ENCODE measurements at places on chromosomes 7 and 10.
A peak's percentile ranks its signal among the peaks of the same experiment; 100 is the strongest.

DNA sequence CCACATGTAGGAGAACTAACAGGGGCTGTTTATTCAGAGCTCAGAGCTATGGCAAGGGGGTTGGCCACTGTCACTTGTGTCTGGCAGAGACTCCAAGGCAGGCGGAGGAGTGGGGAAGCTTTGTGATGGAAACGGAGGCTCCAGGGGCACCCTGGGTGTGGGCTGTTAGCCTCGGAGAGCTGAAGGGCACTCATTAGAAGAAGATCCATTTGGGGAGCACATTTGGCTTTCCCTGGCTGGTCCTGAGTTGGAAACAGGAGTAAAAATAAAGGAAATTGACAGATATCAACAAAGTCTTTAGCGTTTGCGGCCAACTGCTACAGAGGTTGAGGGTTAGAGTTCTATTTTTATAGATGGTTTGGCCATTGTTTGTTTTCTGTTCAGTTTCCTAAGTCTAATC, 288.3 kb upstream of the MKI67 start:
- no peak for DNase-seq

GRCh38 chr10:93462371-93462770, 19.8 kb downstream of the MYOF start:
- no peak for DNase-seq

GRCh38 chr10:77899690-77900089, 26.9 kb downstream of the DLG5 start:
- no peak for DNase-seq

DNA sequence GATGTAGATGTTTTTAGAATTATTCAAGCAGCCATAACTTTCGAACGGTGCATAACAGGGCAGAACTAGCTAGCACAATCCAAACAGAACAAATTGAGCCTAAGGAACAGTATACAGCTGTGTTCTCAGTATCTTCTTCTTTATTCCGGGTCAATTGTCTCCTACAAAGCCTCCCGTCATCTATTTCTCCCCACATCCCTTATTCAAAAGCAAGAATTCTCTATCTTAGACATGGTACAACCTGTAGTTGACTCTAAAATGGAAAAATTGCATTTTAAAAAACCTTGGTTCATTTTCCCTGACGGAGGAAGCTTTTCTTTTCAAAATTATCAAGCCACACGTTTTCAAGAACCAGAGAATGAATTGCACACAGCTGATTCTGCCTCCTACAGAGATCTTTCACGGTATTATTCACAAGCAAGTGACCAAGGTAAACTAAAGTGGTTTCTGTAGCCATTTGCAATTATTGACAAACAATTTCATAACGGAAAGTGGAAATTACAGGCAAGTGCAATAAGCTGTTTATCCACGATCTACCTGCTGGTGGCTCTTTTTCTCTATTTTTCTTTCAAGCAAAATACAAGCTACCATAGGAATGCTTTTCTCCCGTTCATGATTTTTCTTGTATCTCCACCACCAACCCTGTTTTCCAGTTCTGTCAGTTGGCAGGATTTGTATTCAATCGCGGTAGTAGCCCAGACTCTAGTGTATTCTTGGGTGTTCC, 2.3 kb downstream of the GRM8 start:
- no peak for DNase-seq

GRCh38 chr10:94012834-94013233, 19.1 kb downstream of the PLCE1 start:
- DNase-seq: no peak

GRCh38 chr7:107201795-107202450, 33.1 kb downstream of the HBP1 start:
- DNase-seq: peak; percentile 57

DNA sequence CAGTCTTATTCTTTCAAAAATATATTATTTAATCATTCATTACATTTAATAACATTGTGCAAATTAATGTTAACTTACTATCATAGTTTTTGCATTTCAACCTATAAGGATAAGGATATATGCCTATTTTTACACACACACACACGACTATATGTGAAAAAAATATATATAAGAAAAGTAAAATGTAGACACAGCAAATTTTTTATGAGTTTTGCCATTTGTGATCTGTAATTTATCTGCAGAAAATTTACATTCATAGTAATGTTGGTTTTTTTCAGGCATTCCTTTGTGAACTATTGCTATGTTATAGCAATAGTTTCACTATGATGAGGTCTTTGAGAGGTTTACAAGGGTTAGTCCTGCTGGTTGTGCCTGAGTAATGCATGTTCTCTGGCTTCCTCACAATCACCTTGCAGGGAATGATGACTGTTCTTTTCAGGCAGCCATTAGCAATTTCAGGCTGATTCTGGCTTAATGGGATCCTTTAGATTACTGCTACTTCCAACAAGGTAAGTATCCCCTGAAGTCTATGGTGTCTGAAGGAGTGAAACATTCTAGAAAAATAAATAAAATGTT, 183.7 kb upstream of the CDK1 start:
- peak; percentile 20 for DNase-seq

GRCh38 chr7:107582875-107583274, 2.8 kb downstream of the BCAP29 start:
- DNase-seq: no peak

- no peak for DNase-seq
These were observed 144.1 kb upstream of the FAM171A1 start for GRCh38 chr10:15515202-15515601.

DNA sequence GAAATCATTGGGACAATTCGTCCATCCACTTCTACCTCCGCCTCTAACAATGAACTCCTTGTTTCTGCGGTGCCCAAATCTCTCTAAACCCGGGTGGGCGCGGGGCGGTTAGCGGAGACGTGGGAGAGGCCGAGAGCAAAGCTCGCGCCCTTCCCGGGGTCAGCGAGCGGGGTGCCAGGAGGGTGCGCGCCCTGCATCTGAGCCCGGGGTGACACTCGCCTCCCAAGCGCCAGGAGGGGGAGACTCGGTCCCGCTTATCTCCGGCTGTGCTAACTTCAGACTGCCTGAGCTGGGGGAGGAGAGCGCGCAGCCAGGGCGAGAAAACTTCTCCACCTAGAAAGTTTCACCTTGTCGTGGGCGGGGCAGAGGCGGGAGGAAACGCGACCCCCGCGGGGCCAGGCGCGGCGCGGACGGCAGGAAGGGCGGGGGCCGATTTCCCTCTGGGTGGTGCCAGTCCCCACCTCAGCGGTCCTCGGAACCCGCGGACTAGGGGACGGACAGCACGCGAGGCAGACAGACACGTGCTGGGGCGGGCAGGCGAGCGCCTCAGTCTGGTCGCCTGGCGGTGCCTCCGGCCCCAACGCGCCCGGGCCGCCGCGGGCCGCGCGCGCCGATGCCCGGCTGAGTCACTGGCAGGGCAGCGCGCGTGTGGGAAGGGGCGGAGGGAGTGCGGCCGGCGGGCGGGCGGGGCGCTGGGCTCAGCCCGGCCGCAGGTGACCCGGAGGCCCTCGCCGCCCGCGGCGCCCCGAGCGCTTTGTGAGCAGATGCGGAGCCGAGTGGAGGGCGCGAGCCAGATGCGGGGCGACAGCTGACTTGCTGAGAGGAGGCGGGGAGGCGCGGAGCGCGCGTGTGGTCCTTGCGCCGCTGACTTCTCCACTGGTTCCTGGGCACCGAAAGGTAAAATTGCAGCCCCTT, at the start of gene MET:
Gene MET, plus strand, starts transcription at position 516 of the 915 bp plus-strand sequence. CDS start 26,889 bp downstream, outside the sequence.
- DNase-seq: peak; percentile 65

DNA sequence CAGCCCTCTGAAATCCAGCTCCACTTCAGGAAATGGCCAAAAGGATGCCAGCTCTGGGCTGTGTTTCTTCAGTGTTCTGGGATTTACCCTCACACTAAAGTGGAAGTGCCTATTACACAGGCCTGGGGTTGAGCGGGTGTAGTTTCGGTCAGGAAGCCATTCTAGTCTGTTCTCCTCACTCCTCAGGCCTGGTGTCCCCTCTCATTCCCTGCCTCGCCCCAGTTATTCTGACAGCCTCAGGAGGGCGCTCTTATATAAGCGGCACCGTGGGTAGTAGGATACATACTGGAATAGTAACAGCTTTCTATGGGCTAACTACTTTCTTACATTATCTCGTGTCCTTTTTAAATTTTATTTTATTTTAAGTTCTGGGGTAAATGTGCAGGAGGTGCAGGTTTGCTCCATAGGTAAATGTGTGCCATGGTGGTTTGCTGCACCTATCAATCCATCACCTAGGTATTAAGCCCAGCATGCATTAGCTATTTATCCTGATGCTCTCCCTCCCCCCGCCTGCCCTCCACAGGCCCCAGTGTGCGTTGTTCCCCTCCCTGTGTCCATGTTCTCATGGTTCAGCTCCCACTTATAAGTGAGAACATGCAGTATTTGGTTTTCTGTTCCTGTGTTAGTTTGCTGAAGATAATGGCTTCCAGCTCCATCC, 12.2 kb upstream of the LGI1 start:
- peak; percentile 81 for DNase-seq

DNA sequence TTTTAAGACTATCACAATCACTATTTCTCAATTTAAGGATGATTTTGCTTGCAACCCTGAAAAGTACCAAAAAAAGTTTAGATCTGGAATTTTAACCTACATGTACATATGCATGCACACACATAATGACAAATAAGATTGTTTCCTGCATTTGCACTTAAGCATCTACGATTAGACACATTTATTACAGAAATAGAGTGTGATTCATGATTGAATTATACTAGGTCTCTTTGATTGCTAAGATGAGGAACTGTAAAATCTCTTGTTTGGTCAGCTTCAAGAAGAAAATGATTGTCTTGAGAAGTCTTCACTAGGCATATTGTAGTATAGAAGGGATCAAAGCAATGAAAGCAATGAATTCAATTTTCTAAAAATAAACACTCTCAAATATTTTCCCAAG, 185.9 kb upstream of the AGR3 start:
- no peak for DNase-seq

DNA sequence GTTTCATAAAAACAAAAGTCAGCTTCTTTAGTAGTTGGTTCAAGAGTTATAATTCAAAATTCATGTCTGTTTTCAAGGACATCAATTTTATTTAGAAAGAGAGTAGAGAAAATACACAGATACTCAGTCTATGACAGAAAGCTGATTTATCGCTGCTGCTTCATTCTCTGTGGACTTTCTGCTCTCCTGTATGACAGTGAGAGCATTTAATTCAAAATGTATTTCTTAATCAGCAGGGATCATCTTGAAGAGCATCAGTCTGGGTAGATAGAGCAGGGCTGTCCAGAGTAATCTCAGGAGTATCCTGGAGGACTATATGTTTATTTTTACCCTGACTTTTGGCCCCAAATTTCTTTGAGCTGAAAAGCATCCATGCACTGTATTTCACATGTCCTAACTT, 1676.7 kb downstream of the REEP3 start:
- DNase-seq: no peak

- DNase-seq: no peak
These were observed 17.5 kb downstream of the TRIM24 start for GRCh38 chr7:138477581-138477980.

- DNase-seq: no peak
These were observed 23.1 kb downstream of the ZCCHC24 start for GRCh38 chr10:79422178-79422892.

DNA sequence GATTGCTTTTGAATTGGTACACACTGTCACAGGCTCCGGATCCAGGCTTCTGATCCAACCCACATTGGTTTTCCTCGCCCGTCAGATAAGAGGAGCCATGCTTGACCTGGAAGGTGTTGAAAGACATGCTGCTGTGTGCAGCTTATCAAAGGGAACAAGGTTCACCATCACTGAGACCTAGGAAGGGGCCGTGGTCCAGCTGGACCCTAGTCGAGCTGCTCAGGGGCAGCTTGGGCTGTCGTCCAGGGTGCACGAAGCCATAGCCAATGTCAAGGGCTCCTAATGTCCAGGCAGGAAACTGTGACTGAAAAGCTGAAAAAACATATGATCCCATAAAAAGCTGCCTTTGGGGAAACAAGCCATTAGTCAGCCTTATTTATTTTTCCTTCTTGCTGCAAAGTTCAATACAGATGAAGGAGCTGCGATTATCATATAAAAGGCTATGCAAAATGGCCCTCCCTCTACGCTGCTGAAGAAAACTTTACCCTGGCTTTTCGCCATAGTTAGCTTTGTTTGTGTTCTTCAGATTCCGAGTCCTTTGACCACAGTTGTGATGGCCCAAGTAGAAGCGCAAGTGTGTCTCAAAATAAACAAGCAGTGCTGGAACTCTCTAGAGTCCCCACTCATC, 118.0 kb downstream of the CREB5 start:
- no peak for DNase-seq

GRCh38 chr7:73449422-73449821, 15.8 kb downstream of the FZD9 start:
- DNase-seq: no peak

DNA sequence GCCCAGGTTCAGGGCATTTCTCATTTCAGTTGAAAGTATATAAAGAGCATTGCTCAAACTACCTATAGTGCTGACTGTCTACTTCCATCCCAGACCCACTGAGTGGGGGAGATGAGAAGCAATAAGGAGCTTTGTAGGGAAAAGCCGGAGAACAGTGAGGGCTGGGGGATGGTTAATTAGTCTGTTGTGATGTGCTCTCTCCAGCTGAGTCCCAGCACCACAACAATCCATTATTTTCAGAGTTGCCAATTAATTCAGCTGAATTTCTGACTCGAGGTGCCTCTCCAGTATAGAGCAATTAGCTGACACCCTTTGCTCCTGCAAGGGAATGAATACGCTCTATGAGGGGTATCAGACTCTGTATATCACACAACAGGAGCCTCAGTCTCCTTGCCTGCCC, 1118.6 kb downstream of the SORCS3 start:
- DNase-seq: no peak

GRCh38 chr7:4167385-4167910, 514.6 kb upstream of the FOXK1 start:
- no peak for DNase-seq
